ENCODE measurements at places on chromosomes 16 and 17. TPM values are rescaled to one million over a fixed set of nuclear protein-coding genes. Genes with fewer than 3 reads are reported as not detected.

DNA sequence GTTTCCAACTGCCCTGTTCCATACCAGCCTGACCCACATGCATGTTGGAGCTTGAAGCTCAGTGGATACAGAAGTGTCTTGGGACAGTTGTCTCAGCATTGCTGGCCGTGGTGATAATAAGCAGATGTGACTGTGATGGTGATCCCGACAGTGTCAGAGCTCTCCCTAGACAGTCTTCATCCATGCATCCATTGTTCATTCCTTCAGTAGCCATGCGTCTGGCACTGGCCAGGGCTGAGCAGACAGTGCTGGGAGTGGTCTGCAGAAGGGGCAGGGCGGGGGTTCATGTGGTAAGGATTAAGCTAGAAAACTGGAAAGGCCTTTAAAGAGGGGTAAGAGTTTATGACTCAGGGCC is 68.1 kb downstream of the GNAO1 start:
- no peak for DNase-seq

- peak; percentile 71 for DNase-seq
These were observed 1.6 kb downstream of the ACTG1 start for GRCh38 chr17:81510785-81511553.

Gene ABCA10
- 1.2 TPM for total RNA-seq

DNA sequence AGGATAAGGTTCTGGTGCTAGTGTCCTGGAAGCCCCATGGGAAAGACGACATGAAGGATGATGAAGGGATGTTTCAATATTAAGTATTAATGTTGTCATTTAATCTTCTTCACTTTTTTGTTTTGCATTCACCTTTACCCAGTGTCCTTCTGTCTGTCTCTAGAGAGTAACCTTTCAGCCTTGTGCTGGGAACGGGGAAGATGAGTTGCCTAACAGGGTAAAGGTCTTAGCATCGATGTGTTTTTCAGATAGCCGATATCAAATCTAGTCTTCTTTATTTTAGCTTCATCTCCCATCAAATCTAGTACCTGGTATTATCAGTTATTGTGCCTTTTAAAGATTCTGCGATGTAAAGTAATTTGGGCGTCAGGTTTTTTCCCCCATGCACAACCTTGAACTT is 125.4 kb downstream of the BCAS3 start:
- no peak for DNase-seq

DNA sequence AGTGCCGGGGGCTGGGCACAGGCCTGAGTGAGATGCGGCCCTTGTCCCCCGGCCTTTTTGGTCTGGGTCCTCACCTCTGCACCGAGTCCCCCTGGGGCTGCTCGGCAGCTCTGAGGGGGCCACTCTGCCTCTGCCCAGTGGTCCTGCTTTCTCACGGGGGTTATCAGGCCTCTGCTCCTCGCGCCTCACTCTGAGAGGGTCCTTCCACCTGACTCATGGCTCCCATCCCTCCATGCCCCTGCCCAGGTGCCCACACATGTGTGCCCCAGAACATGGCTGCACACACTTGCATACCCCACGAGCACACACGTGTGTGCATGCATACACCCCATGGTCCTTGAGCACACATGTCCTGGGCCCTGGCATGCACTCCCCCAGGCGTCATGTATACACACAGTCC is 53.7 kb downstream of the CMIP start:
- no peak for DNase-seq

DNA sequence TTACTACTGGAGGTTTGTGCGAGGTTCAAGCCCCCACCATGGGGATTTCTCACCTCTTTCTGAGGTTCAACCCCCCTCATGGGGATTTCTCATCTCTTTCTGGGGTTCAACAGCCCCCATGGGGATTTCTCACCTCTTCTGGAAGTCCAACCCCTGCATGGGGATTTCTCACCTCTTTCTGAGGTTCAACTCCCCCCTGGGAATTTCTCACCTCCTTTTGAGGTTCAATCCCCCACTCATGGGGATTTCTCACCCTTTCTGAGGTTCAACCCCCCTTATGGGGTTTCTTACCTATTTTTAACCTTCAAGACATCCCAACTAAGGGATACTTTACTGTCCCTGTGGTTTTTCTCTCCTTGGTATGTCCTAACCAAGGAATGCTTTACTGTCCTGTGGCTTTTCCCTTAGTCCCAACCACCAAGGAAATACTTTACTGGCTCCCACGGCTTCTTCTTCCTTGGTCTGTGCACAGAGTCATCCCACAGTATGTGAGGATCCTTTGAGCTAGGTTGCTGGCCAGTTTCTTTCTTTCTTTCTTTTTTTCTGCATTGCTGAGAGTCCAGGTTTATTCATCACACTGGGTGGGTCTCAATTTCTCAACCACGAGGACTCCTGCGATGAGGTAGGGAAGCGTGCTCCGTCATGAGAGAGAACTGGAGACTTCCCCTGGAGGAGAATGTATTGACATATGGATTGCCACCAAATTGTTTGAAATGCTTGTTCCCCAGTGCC is 2140.2 kb downstream of the TP53TG3F start:
- no peak for DNase-seq

DNA sequence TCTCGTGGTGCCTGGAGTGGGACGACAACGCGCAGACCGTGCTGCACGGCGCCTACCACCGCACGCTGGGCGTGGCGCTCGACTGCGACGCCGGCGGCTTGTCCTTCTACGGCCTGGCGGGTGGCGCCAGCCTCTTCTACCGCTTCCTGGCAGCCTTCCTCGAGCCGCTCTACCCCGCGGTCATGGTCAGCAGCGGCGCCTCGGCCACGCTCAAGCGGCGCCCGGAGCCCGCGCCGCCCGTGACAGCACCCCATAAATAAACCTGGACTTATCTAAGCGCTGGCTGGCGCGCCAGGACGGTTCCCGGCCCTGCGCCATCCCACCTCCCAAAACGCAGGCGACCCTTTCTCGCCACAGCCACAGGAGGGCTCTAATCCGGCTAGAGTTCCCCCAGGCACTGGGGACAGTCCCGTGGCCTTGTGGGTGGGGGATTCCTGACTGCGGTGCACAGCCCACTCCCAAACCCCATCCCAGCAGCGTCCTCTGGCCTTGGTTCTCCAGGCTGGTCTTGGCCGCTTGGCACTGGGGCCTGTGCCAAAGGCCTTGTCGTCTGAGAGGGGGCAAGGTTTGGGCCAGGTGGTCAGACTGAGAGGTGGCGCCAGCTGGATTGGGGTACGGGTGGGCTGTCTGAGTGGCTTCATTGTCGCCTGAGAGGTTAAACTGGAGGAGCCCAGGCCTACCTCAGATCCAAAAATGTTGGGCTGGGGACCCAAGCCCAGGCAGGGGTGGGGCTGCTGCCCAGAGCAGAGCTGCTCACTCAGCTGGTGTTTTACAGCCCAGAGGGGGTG is 10.1 kb upstream of the SLC16A5 start:
- no peak for DNase-seq

- DNase-seq: no peak
These were observed 5.9 kb downstream of the BAIAP2 start for GRCh38 chr17:81040791-81041337.

GRCh38 chr16:19281246-19281645 is 4.3 kb upstream of the CLEC19A start:
- DNase-seq: no peak

DNA sequence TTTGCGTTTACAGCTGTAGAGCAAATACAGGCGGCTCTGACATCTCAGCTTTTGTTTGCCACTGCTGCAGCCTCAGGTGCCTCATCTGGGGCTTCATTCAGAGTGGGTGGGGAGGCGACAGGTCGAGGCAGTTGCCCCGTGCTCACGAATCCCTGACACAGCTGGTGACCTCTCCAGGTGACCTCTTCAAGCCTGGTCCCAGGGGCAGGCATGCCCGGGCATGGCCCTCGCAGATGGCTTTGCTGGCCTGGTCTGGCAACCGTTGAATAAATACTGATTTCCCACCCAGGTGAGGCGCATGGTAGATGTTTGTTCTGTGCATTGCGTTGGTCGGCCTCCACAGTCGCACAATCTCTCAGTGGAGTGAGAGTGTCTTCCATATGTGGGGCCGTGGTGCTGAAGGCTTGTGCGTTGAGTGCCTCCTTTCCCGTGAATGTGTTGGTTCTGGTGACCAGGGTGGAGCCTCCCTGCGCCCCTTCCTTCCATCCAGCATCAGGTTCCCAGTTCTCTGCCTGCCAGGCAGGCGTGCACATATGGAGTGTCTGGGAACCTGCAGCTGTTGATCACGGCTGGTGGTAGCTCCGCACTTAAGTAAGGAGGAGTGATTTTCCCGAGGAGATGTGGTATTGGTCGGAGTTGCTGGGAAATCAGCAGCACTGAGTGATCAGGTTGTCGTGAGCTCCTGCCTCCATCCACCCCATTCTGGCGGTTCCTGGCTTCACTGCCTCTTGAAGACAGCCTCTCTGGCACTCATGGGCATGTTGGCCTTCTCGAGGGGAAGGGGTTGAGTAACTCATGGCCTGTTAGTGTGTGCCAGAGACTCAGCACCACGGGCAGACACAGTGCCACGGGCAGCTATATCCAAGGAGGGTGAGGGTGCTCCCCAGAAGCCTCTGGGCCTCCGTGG is 149.7 kb downstream of the RPTOR start:
- no peak for DNase-seq

GRCh38 chr17:49360796-49361128 is 1.3 kb downstream of the ZNF652 start:
- no peak for DNase-seq

Gene CSH2
- not detected for total RNA-seq

Gene GDPD3
- total RNA-seq: 23.2 TPM

DNA sequence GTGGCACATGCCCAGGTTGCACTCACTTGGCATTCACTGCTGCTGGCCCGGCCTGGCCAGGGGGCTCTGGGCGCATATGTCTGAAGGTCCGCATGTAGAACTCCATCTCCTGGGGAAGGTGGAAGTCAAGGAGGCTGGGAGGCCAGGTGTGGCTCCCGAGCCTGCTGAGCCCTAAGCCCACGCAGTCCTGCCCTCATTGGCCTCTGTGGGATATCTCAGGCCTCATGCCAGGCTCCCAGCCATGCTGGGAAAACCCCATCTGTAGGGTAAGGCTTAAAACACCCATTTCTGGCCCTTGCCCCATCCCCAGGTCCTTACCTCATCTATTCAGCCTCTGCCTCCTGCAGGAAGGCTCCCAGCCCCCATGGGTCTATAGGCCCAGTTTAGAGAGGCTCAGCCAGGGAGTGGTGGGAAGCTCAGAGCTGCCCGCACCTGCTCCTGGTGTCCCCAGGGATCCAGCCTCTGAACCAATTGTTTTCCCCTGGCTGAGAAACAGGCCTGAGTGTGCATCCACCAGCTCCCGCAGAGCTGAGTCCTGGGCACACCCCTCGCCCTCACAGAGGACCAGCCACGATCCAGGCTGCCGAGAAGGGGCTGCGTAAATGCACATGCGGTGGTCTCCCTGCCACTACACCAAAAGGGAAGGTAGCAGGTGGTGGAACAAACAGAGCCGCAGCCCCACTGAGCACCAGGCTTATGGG is 2.3 kb upstream of the TPPP3 start:
- DNase-seq: no peak

Gene DNAI2
- 0.87 TPM for total RNA-seq

Gene CD300LB
- not detected for total RNA-seq

DNA sequence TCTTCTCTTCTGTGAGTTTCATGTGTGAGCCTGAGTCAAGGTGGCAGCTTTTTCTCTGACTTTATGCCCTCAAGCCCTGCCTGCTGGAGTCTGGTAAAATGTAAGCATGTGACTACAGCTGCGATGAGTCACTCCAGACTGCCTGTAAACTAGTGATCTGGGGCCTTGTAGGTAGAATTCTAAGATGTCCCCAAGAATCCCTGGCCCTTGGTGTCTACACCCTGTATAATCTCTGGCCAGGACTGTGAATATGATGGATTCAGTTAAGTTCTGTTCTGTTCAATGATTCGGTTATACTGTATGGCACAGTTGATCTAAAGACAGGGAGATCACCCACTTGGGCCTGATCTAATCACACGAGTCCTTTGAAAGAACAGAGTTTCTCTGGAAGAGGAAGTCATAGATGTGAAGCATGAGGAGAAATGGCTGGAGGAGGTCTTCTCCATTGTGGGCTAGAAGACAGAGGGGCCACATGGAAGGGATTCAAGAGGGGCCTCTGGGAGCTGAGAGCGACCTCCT is 29.8 kb downstream of the PRSS54 start:
- no peak for DNase-seq

DNA sequence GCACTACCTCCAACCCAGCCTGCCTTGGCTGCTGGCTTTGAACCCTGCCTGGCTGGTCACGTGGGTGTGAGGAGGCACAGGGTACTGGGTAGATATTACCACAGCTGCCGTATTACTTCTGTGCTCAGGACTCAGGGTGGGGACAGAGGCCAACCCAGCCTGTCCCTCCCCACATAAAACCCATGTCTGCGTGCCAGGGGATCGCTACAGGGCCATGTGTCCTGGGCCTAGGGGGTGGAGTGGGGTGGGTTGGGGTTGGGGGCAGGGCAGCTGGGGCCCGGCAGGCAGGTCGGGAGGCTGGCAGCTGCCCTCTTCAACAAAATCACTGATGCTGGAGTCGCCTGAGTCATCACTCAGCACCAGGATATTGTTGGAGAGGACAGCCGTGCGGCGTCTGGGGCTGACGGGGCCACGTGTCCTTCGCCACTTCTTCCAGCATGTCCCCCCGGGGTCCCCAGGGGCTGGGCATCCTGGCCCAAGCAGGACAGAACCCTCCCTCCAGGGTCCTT is 39.7 kb upstream of the PVALEF start:
- no peak for DNase-seq

DNA sequence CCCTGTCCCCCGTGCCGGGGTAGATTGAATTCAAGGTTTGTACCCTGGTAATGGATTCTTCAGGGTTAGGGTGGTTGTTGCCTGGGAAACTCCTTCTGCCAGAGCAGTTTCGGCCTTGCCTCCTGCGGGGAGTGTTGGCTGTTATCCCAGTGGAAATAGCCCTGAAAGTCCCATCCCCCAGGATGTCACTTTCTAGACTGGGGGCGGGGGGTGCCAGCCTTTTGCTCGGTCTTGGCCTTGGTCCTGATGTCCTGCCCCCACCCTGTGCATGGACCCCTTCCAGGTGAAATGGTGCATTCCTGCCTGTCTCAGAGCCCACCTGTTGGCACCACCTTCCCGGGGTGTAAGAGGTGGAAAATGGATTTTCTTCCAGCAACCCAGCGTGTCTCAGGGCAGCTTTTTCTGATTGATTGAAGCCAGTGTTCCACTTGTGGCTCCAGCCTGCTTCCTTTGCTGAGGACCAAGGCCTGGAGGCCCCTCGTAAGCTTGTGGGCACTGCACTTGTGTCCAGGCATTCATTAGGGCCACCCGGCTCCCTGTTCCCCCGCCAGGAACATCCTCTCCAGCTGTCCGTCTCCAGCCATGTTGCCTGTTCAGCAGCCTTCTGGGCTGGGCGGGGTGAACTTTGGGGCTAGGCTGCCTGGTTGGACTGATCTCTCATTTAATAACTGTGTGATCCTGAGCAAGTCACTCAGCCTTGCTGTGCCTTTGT is 25.6 kb downstream of the MGAT5B start:
- no peak for DNase-seq

GRCh38 chr17:10435096-10435495 is 13.3 kb upstream of the MYH8 start:
- no peak for DNase-seq

GRCh38 chr17:3574231-3574630 is 16.6 kb upstream of the TRPV3 start:
- no peak for DNase-seq

Gene PTX4
- not detected for total RNA-seq

- DNase-seq: no peak
These were observed 151.0 kb downstream of the RBFOX3 start for GRCh38 chr17:79459846-79460245.
